ENCODE measurements at places on chromosomes 1 and 21. TPM values are rescaled to one million over a fixed set of nuclear protein-coding genes. Genes with fewer than 3 reads are reported as not detected.

GRCh38 chr1:85661767-85662166 lies 46.5 kb downstream of the ZNHIT6 start:
- DNase-seq: no peak

- no peak for DNase-seq
Measured at GRCh38 chr1:67646145-67647035, 38.6 kb upstream of the GADD45A start.

DNA sequence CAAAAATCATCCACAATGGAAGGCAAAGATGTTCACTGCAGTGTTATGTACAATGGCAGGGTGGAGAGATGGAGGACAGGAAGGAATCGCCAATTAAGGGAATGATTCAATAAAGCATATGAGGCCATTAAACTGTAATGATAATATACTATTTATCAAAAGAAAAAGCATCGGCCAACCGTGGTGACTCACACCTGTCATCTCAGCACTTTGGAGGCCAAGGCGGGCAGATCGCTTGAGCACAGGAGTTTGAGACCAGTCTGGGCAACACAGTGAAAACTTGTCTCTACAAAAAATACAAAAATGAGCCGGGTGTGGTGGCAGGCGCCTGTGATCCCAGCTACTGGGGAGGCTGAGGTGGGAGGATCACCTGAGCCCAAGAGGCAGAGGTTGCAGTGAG lies 89.1 kb downstream of the SSBP3 start:
- no peak for DNase-seq

GRCh38 chr1:115906627-115907026 lies 65.7 kb upstream of the NHLH2 start:
- no peak for DNase-seq

- no peak for DNase-seq
Measured at GRCh38 chr1:84573481-84573966, 716 bp downstream of the CTBS start.

DNA sequence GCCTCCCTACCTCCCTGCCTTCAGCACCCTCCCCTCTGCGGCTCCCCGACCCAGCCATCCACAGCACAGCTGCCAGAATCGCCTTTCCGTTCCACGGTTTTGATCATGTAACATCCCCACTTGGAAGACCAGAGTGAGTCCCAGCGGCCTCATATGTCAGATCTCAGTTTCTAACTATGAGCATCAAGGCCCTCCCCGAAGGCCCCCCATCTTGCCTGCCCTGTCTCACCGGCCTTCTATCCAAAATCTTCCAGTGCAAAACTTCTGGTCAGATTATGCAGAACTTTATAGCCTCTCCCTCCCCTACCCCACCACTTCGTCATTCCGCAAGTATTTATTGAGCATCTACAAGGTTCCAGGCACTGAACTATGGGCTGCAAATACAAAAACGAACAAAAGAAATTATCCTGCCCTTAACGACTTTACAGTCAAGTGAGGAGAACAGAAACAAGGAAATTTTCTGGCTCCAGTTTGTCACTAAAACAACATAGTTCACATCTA lies 20.3 kb upstream of the LMX1A start:
- no peak for DNase-seq

The CLIC6 gene
- not detected for polyA plus RNA-seq

DNA sequence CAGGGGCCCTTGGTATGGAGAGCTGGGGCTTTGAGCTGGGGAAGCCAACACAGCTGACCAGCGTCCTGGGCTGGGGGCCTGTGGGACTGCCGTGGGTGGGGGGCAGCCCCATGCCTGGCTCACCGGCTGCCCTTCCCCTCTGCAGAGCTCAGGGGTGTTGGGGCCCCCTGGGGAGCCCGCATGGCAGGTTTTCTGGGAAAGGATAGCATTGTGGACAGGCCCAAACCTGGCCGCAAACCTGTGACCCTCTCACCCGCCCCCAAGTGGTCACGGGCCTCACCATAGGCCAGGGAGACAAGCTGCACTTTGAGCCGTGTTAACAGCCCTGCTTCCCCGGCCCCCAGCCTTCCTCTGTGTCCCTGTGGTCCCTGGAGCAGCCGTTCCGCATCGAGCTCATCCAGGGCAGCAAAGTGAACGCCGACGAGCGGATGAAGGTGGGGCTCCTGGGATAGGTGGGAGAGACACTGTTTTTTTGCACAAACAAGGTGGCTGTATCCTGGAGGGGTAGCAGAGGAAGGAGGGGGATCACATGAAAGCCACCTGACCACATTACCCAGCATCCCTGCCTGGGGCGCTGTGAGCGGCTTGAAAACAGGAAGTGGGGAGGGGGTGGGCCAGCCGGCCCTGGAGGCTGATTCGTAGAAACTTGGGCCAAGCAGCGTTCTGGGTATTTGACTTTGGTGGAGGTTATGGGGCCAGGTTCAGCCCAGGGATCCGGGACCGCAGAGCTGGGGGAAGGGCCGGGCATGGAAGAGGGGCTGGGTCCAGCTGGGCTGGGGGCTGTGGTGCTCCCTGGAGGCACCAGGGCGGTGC lies 65.9 kb downstream of the PIK3CD start:
- no peak for DNase-seq
